ENCODE measurements at places on chromosomes 2 and 18.

- DNase-seq = no peak
Measured at GRCh38 chr2:2641541-2642410, 310.7 kb upstream of the MYT1L start.

DNA sequence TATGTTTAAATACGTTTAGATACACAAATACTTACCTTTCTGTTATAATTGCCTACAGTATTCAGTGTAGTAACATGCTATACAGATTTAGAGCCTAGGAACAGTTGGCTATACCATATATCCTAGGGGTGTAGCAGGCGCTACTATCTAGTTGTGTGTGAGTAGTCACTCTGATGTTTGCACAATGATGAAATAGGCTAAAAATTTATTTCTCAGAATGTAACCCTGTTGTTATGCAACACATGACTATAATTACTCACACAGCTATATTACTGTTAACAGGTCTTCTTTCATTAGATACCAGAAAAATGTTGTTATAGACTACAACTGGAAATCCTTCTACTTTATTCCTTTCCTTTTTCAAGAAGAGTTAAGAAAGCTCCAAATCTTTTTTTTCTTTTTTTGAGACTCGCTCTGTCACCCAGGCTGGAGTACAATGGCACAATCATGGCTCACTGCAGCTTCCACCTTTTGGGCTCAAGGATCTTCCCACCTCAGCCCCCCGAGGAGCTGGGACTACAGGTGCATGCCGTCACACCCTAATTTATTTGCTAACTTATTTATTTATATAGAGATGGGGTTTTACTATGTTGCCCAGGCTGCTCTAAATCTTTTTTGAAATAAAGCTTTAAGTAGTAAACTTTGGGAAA lies 48.5 kb downstream of the C2orf74 start:
- peak; percentile 15 for DNase-seq

DNA sequence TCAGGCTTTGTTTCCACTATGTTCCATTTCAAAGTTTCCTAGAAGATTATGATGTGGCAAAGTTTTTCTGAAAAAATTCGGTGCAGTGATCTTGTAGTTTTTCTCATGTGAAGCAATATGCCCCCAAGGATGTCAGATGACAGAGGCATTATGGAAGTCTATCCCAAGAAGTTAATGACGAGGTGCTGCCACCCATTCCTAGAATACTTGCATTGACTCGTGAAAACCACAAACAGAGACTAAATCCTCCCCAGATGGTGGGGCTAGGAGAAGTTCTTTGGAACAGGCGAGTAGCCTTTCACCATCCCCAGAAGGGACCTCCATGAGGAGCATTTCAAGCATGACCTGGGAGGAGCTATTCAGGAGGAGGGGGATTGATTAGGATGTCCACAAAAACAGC lies 40.2 kb upstream of the COPS8 start:
- DNase-seq = peak; percentile 90

GRCh38 chr2:155266109-155266508 lies 567.6 kb downstream of the KCNJ3 start:
- no peak for DNase-seq

DNA sequence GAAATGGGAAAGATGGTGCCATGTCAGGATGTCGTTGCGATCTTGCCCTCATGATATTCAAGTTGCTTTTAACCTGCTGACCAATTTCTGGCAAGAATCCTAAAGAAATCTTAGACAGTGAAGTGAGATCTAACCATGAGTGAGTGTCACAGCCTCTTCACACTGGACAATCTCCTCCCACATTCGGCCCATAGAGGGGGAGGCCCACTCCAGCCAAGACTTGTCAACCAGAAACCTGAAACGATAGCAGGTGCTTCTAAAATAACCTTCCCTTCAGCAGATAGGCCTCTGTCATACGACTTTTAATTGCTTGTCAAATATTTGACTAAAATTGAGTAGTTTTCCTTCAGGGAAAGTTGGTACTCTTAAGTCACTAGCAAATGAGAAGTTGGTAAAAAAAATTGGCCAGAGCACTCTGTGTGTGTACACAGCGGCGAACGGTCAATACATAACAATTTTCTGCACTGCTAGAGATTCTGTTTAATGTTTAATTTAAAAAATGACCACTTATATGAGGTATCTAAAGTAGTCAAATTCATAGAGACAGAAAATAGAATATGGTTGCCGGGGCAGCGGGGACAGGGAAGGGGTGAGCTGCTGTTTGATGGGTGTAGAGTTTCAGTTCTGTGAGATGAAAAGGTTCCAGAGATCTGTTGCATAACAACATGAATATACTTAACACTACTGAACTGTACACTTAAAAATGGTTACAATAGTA lies 110.2 kb downstream of the VAPA start:
- DNase-seq = no peak

DNA sequence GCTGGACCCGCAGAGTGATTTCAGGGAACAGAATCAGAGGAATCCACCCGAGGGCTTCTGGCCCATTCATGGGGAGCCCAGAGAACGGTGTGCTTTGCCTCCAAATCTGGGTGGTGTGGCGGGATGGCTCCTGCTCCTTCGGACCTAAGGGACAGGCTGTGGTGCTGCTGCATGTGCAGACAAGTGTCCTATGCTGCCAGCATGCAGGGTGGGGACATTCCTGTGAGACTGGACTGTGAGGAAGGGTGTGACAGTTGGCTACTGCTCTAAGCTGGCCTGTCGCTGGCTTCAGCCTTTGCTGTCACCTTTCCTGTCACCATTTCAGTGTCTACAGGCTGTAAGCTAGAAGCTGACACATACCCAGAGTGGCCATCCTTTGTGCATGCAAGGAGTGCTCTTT lies 2.9 kb upstream of the SLC4A3 start:
- no peak for DNase-seq

DNA sequence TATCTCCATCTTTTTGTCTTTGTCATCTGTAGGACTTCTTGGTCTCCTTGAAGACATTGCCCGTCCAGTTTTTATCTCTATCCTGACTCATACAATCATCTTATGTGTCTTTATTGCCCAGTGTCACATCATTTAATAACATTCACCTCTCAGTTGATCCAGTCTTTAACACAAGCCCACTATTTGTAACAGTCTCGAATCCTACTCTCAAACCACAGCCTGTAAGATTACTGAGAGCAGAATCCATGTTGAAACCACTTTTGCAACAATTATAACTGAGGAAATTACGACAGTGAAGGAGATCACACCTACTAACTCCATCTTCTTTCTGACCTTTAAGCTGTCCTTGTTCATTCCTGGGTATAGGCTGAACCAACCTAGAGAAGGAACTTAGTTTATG lies 1206.0 kb upstream of the ZEB2 start:
- no peak for DNase-seq

DNA sequence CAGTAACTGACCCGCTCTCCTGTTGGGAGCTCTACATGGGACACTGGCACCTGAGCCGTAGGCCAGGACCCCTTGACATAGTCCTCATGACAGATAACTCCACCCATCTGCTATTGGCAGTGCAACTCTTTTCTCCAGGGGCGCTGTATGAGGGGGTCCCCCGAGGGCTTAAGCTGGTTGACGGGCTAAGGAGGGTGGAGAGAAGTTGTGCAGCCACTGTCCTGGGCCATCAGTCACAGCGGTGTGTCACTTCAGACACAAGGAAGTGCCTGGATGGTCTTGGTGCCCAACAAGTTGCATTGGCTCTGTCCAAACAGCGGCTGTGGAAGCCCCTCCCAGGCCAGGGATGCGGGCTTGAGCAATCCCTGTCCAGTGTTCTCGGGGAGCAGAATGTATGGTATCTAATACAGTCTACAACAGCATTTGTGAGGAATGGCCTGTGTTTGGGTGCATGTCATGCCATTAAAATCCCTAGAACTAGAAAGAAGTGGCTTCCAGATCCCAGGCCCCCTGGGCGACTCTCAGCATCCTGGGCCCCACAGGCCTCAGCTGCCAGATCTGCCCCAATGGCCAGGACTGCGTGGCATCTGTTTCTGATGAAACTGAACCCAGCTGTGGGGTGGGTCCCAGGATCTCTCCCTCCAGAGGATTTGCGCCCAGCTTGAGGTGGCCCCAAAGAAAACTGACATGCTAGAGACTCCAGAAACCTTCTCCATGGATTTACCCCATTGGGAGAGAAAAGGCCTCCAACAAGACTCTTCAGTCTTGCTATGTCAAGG lies 23.3 kb downstream of the TTC32 start:
- DNase-seq = no peak

- DNase-seq = no peak
Measured at GRCh38 chr18:25743646-25744151, 346.7 kb downstream of the SS18 start.

- DNase-seq = no peak
Measured at GRCh38 chr2:26807788-26808460, 22.1 kb downstream of the CENPA start.

DNA sequence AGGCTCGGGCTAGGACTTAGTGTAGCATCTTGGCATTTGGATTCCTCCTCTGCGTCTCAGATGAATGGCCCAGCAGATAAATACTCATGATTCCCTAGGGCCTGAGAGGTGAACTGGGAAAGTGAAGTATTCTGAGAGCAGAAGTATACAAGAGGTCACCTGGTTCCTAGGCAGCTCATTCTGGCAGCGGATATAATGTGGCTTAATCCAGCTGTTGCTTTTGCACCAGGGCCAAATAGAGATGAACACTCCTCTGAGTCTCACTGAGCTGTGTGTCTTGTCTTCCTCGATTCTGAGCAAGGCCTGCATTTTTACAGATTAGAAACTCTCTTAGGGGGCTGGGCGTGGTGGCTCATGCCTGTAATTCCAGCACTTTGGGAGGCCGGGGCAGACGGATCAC lies 196.1 kb downstream of the SLC4A3 start:
- DNase-seq = no peak

DNA sequence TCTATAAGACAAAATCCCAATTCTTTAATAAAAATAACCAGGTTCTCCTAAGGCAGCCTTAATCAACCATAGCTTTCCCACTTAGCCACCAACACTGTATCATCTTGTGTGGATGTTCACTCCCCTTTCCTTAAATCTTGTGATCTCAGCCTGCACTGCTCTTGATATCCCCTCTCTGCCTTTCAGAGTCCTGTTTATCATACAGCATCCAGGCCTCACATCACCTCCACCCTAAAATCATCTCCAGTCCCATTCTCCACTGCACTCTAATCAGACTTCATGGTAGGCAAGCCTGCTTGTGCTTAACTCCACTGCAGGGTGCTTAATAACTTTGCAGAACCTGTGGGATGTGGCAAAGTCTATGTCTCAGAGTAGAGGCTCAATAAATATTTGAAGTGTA lies 18.8 kb downstream of the ARHGAP15 start:
- no peak for DNase-seq

- no peak for DNase-seq
Measured at GRCh38 chr18:2529154-2529553, 42.2 kb downstream of the METTL4 start.

DNA sequence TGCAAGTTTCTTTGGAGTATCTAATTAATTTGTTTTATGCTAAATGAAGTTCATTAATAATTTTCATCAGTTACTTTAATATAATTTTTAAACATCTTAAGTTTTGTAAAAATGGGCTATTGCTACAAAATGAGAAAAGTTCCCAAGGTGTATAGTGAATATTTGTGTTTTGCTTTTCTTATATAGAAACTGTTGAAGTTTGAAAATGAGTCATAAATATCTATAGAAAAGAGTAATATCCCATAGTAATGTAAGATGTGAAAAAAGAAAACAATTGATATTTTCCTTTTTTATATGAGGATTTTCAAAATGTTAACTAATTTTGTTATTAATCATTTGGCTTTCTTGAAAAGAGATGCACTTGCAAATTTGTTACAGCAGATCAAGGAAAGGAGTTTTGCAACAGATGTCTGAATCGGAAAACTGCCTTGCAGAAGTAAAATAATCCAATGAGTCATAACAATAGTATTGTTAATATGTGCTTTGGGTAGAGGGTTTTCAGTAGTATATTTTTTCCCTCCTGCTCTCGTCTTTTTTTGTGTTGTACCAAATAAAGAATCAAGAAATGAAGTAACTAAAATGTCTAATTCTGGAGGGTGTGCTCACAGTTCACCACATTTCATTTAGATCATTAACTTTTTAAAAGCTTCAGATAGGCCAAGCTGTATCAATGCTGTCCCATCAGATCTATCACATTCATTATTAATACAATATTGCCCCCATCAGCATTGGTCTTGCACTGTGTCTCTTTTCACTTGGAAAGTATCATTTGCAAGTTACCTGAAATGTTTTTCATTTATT lies 15.5 kb downstream of the DUSP19 start:
- no peak for DNase-seq

DNA sequence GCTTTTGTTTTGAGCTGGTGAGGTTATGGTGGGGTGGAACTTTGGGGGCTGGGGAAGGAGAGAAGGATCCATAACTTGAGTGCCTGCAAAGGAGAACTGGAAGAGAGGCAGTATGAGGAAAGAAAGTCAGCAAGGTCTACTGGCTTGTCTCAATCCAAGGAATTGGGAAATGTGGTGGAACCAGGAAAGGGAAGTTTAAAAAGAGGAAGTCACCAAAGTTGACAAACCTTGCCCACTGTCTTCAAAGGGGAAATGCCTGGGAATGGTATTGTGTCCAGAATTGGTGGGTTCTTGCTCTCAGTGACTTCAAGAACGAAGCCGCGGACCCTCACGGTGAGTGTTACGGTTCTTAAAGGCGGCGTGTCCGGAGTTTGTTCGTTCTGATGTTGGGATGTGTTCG lies 304.1 kb upstream of the FAM98A start:
- no peak for DNase-seq

DNA sequence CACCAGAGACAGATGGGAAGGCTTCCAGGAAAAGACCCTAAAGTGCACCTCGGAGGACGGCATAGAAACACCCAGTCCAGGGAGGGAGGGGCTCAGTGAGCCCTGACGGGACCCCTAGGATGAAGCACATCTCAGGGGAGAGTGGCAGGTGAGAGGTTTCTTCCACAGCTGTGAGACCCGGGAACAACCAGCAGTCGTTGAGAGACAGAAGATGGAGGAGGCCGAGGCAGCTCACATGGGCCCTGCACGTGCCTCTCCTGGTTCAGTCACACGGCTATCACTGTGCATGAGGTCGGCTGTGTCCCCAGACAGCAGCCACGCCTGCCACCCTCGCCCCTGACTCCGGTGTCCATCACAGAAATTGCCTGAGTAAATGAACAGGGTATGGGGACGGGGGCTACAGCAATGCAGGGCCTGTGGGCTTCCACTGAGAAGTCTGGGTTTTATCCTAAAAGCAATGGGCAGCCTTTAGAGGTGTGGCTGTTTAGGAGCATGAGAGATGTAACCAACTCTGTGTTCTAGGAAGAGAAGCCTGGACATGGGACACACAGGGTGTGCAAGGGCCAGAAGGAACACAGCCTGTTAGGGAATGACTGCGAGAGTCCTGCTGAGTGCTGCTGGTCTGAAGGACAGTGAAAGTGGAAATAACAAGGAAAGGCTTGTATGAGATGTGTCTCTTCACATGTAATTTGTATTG lies 102.0 kb downstream of the TMEM18 start:
- DNase-seq = no peak

DNA sequence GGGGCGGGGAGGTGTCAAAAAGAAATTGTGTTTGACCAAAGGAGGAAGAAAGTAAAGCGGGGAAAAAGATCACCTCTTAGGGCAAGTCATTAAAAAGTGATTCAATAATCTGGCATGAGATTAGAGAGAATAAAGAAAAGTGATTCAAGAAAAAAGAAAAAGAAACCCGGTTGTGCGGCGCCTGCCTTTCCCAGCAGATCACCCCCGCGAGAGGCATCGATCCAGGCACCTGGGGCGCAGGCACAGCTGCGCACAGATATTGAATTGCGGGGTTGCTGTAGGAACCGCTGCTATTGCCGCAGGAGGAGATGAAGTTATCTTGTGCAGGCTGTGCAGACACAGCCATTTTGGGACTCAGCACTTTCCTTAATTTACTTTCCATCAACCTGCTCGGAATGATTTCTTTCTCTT lies 71.2 kb downstream of the PLB1 start:
- no peak for DNase-seq

Data from AG09319 (cell line).